Osteoblast (primary cell): ENCODE measurements at places on chromosomes 7 and 10. TPM values are rescaled to one million over a fixed set of nuclear protein-coding genes. Genes with fewer than 3 reads are reported as not detected.

DNA sequence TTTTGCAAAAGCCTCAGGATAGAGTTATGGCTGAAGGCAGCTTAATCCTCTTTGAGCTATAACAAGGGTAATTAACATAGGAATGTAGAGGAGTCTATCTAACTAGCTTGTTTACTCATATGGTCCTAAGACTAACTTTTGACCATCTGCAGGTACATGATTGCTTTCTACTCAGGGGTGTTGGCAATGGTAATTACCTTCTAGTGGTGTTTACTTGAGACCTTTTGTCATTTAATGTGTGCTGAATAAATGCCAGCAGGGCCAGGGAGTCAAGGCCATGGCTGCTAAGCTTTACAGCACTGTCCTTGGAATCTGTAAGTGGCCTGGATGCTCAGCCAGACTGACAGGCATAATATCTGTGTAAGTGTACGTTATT is 1325.0 kb downstream of the XPNPEP1 start:
- DNase-seq, result no peak

DNA sequence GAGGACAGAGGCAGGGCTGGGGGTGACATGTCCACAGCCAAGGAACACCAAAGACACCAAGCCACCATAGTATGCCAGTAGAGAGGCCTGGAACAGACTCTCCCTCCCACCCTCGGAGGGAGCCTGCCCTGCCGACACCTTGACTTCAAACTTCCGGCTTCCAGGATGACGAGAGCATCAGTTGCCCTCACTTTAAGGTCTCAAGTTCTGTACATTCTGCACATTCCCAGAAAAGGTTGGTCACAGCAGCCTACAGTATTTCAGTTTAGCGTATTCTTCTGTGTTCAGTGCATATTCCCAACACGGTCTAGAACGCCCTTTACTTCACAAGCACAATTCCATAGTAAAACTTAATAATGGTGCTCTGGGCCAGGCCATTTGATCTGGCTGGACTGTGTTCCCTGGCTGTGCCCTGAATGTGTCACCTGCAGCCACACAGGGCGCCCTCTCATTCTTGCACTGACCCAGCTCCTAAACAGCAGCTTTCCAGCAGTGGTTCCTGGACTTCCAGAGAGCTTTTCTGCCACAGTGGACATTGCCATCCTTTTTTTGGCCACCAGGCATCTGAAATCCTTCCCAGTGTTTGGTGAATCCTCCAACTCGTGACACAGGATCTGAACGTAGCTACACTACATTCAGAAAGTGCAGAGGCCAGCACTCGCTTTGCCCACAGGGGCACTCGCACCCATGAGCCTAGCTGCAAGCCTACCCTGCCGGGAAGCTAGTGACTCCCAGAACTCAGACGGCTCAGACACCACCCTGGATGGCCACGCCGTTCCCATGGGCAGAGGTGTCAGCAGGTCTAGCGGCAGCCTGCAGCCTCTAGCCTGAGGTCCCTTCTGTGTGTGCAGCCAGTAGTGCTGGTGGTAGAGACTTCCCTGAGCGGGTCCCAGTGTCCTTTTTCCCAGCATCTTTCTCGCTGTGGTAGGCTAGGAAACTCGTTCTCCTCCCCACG is 36.4 kb upstream of the INSIG1 start:
- peak; percentile 58 for DNase-seq

DNA sequence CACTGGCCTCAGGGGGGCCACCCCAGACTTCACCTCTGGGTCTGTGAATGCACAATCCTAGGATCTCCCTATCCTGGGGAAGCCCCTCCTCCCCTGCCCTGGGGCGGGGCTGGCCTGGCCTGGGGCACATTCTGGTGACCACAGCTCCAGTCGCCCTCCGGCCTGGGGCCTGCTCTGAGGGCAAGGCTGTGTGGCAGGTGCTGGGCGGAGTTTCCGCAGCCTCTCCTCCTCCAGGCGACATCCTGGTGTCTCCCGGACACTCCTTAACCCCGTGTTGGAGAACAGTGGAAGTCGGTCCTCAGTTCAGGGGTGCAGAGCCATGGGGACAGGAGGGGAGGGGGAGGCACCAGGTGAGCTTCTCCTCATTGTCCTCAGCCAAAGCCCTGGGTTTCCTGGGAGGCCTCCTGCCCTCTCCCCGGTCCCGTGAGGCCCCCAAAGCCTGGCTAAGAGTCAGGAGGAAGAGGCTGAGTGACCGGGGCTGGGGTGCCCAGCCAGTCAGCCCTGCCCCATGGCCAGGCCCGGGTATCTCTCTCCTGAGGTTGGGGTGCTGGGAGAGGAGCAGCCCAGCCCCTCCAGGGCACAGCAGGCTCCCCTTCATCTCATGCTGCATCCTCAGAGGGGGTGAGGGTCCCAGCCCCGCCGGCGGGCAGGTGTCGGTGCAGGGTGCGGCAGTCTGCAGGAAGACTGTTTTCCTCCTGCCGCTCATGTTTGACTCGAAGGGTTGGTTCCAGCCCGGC is 22.6 kb downstream of the UNCX start:
- DNase-seq, result no peak

GRCh38 chr7:42527004-42527403 is 290.0 kb upstream of the GLI3 start:
- no peak for DNase-seq

The GPER1 gene
- 10.3 and 10.5 TPM in 2 replicates for total RNA-seq

DNA sequence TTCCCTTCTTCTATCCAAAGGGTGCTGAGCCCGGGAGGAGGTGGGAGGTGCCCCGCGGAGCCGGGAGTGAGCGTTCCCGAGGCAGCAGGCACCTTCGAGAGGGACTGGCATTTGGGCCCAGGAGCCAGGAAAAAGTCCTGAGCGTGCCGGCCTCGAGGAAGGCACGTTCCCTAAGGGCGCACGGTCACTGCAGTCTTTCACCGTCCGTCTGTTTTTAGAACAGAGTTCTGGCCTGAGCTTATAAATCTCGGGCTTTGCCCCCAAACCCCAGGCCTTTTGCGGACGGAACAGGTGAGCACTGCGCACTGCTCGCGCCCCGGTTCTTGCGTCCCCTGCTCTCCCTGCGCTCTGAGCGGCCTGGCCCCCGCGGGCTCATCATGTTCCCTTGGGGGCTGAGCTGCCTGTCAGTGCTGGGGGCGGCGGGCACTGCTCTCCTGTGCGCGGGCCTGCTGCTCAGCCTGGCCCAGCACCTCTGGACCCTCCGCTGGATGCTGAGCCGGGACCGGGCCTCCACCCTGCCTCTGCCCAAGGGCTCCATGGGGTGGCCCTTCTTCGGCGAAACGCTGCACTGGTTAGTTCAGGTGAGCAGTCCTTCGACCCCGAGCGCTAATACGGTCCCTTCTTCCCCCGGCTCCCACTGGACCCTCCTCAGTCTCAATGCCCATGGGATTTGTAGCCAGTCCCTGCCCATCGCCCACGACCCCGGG is 442 bp downstream of the CYP26C1 start:
- DNase-seq, result peak; percentile 86

DNA sequence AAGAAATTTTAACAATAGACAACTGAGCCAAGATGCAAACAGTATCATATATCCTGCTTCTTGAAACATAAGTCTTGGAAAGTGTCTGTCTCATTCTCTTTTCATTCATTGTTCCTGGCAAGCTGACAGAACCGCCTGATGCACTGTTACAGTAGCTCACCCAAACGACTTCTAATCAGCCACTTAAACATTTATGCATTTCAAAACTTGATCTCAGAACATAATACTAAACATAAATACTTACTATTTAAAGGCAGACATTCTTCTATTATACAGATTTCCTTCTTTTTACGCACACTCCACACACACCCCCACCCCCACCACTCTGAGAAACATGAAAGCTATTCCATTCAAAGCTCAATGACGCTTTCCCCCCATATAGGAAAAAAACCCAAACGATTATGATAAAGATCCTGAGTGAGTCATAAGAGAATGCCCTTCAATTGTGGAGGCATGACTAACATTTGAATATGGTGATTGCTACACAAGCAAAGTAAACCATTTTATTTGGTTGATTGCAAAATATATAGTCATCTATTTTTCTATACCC is 30.5 kb downstream of the SHTN1 start:
- DNase-seq, result peak; percentile 84

- no peak for DNase-seq
Measured at GRCh38 chr7:93008833-93009232, 108.9 kb downstream of the SAMD9 start.

- DNase-seq, result no peak
Measured at GRCh38 chr10:78491812-78492211, 458.1 kb downstream of the RPS24 start.

The EGR2 gene
- 2.4 and 3.6 TPM in 2 replicates for total RNA-seq

- no peak for DNase-seq
Measured at GRCh38 chr10:119348516-119349240, 141.3 kb downstream of the GRK5 start.

DNA sequence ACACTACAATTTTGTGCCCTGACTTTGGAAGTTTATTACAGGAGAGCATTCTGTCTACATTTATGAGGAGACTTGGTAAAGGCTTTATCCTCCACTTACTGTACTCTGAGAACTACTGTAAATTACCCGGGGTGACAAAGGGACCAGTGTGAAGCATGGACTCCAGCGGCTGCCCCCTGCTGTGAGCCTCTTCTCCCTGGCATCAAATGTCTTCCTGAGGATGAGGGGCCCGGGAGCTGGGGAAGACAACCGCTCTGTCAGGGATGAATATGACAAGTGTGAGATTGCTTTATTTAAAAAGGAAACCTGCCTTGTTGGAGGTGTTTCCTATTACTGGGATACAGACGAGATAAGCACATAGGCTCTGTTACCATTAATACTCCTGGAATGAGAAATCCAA is 714.8 kb downstream of the CCSER2 start:
- no peak for DNase-seq

DNA sequence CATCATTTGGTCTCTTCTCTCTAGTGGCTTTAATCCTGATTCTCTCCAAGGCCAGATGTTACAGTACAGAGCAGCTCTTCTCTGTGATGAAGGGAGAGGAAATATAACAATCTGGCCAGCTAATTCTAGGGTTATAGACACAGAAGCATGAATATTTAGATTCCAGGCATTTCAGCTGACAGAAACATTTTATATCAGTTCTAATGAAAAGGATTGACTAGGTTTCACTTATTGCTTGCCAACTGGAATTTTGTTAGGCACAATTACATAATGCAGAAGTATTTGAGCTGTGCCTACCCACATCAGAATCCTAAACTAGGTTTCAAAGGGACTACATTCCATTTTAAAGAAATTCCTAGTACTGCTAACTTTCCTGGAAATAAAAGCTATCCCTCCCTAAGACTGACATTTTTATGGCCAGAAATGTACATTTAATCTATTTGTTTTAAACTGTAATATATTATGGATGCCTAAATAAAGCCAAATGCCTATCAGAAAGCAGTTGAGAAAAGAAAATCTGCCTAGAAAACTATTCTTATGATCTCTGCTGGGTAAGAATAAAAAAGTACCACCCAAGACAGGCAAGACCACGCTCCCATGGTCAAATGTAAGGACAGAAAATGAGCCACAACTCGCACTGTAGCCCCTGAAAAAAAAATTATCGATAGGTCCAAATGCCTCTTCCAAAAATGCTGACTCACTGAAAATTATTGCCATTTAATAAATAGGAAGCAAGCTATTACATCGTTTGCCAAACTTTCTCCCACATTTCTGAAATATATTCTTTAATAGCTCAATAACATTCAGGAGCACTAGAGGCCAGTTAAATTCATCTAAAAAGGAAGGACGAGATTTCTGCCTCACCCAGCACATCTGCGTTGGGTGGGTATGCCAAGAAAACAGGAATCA is 498.1 kb downstream of the KCNMA1 start:
- DNase-seq, result no peak

The PON2 gene
- 77.8 and 79.3 TPM in 2 replicates for total RNA-seq

The SLC16A9 gene
- total RNA-seq, result 0.72 and 1.2 TPM in 2 replicates

The ZNF425 gene
- 4.3 and 4.7 TPM in 2 replicates for total RNA-seq

DNA sequence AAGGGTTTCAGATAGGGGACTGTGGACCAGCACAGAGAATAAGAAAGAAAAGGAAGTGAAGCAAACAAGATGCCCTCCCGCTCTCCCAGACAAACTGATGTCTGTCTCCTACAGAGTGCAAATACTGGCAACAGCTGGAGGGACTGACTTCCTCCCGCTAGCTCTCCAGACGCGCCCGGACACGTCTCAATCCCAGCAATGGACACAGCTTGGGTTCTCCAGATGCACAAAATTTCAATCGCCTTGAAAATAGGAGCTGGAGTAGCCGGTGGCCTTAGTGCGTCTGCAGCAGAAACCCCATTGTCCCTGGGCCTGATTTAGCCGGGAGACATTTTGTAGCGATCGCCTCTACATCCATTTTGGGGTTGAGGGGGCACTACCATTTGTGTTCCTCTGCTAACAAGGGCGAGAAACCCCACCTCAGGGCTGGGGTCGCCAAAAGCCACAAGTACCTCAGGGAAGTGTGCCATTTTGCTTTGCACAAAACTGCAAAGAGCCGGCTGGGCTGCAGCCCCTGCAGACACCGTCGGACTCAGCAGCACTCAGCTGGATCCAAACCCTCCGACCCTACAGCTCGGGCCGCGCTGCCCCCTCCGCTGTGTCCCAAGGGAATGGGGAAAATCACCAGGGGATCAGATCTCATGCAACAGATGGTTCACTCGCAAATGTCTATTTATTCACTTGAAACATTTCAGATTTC is 5.9 kb downstream of the CPA2 start:
- no peak for DNase-seq

The CHCHD2 gene
- total RNA-seq, result 183 and 202 TPM in 2 replicates

The ZNF316 gene
- 12.4 and 14.1 TPM in 2 replicates for total RNA-seq

The ADAM12 gene
- 345 and 361 TPM in 2 replicates for total RNA-seq

DNA sequence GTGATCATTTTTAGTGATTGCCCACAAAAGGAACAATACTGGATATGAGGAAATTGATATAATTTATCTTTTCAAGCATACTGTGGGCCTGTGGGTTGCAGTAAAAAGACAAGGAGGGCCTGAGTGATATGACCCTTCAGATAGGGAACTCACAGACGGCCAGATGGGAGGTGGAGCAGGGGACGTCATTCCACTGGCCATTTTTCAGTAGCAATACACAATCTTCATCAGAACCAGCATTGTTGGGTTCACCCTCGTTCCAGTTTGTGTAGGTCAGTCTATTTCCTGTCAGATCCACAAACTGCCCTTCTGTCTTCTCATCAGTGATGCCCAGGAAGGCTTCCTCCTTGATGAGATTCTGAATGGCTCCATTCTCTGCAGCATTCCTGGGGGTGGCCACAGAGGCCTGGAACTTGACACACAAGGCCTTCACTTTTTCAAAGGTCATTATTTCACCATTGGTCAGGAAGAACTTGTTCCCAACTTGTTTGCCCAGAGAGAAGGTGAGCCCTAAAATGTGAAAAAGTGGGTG is 4.5 kb downstream of the MBL2 start:
- DNase-seq, result no peak

GRCh38 chr7:55485501-55486191 is 86.7 kb downstream of the VOPP1 start:
- DNase-seq, result no peak

GRCh38 chr10:52348037-52348564 is 34.0 kb downstream of the DKK1 start:
- DNase-seq, result no peak

- DNase-seq, result no peak
Measured at GRCh38 chr7:3955026-3955425, 654.0 kb downstream of the SDK1 start.
